Ammon's horn (tissue), 1 donor: ENCODE measurements at places on chromosomes 16 and 17.

DNA sequence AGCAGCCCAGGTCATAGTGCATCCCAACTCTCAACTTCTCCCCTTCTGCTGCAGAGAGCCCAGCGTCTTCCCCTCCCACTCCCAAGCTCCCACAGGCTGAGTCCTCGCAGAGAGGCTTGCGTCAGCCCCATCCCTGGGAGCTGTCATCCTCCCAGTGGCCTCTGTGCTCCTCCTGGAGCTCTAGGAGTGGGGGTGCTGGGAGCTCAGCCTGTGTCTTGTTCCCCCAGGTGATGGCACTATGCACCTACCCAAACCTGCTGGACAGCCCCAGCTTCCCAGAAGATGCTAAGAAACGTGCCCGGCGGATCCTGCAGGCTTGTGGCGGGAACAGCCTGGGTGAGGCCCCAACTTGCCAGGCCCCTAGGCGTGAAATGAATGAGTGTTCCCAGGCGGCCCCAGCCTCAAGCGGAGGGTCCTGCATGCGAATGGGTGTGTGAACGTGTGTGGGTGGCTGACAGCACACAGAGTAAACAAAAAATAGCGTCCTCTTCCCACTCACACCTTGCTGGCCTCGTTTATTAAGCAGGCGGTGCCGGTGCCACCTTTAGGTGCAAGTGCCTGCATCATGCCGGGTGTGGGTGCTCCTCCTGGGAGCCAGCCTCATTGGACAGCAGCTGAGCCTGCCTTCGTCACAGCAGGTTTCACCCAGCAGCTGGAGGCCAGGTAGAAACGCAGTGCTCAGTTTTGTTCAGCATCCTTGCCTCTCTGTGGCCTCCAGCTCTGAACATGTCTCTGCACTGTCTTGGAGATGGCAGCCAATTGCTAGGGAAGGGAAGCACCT lies 16.5 kb downstream of the GPT2 start:
- DNase-seq, result no peak

DNA sequence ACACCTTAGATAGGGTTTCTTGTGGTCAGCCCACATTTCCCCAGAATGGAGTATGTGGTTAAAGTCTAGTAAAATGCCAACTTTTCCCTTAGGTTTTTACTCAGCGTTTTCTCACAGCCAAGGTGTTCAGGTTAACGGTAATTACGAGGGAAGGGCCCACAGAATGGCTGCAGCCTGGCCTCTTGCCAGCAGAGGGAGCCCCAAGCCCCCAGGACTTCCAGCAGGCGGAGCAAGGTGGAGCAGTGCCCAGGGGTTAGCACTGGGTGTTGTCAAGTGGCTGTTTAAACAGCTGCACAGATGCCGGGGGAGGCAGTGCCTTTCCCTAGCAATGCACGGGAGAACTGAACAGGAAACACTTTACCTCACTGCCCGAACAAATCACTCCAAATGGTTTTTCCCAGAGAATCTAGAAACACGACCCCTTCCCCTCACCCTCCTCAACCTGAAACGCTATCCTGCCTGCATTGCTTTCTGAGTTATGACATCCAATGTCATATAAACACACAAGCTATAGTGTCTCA lies 6.6 kb downstream of the PHB1 start:
- DNase-seq, result peak; percentile 75

DNA sequence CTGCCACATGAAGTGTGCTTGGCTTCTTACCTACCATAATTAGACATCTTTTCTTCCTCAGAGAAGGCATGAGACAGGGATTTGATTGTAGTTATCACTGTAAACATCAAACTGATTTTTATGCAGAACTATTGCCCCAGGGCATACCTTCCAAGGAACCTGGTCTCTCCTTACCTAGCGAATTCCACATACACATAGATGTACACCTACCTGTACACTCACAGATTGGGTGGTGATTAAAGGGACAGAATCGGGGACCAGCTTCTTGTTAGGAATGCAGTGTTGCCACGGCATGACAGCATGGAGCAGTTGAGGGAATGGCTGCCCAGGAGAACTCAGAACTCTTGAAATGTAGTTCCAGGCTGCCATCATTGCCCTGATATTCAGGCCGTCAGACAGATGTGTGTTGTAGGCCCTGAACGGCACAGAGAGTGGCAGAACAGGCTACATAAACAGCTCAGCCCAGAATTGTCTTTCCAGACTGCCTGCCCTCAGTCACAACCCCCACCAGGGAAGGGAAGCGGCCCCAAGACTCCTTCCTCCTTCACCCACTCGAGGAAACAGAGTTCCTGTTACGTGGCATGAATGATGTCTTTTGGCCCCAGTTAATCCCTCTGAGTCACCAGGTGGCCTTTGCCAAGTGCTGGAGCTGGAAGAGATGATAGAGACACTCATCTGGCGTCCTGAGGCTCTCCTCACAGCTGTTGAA lies 17.8 kb upstream of the NAGLU start:
- peak; percentile 71 for DNase-seq

- no peak for DNase-seq
These were observed 32.7 kb upstream of the FOXF1 start for GRCh38 chr16:86477642-86478041.

GRCh38 chr17:78412403-78412802 lies 34.0 kb downstream of the PGS1 start:
- no peak for DNase-seq

DNA sequence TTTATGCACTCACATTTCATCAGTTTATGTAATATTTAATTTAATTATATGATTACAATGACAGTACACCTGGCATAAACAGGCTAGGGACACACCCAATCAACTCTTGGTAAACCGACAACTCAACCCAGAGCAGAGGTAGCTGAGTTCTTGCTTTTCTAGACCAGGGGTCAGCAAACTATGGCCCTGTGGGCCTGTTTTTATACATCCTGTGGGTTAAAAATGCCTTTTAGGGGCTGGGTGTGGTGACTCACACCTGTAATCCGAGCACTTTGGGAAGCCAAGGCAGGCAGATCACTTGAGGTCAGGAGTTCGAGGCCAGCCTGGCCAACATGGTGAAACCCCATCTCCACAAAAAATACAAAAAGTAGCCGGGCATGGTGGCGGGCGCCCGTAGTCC lies 99.2 kb upstream of the TMEM97 start:
- DNase-seq, result no peak

DNA sequence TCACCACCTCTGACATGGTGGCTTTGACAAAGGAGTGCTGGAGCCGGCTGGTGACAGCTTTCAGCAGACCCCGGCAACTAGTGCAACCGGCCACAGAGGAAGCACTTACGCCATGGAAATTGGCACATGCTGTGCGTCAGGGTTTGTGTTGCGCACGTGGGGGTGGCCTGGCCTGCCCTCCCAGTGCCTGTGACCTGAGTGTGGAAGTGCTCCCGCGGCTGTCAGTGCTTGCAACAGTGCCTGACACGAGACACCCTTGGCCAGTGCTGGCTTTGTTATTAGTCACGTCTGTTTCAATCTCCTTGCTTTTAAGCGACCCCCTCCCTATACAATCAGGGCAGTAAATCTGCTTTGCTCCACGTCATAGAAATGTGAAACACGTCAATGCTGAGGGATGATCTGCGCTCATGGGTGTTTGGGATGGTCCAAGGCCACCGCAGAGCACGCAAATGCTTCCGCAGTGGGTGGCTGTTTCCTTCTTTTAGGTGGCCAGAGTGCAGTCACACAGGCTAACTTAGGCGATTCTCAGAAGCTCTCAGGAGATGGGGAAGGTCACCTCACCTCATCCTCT lies 64.3 kb downstream of the PGS1 start:
- DNase-seq, result no peak

DNA sequence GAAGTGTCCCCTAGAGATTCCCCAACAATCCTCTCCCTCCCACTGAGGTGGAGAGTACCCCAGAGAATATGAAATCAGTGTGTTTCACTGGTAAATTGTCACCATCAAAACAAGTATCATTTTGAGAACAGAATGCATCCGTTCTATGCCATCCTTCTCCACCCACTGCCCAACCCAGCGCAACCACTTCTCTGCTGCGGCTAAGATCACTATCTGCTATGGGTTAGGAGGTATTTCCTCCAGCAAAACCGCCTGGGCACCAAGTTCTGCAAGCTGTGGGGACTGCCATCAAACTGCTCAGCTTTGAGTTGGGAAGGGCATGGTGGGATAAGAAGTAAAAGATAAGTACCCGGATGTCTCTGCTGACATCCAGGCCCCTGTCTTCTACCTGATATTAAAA lies 24.4 kb downstream of the CNTNAP1 start:
- DNase-seq, result no peak

DNA sequence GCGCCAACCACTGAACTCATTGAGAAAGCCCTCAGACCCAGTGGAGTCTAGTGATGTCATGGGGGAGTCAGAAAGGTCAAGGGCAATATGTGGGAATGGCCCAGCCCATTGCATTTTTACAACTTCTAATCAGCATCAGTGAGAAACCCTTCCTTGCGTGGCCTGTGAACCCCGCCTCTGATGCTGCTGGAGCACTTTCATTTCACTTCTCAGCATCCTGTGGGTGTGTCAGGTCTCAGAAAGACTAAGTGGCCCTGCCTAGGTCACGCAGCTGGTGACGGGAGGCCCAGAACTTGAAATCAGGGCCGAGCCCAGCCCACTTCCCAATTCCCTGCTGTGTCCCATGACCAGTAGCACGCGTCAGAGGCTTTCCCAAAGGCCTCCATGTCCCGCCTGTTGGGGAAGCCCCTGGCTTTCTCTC lies 6.1 kb downstream of the DNAI2 start:
- no peak for DNase-seq

GRCh38 chr17:64051153-64051552 lies 30.7 kb upstream of the ICAM2 start:
- DNase-seq, result no peak

GRCh38 chr17:42543190-42544079 lies 7.4 kb downstream of the NAGLU start:
- DNase-seq, result no peak

DNA sequence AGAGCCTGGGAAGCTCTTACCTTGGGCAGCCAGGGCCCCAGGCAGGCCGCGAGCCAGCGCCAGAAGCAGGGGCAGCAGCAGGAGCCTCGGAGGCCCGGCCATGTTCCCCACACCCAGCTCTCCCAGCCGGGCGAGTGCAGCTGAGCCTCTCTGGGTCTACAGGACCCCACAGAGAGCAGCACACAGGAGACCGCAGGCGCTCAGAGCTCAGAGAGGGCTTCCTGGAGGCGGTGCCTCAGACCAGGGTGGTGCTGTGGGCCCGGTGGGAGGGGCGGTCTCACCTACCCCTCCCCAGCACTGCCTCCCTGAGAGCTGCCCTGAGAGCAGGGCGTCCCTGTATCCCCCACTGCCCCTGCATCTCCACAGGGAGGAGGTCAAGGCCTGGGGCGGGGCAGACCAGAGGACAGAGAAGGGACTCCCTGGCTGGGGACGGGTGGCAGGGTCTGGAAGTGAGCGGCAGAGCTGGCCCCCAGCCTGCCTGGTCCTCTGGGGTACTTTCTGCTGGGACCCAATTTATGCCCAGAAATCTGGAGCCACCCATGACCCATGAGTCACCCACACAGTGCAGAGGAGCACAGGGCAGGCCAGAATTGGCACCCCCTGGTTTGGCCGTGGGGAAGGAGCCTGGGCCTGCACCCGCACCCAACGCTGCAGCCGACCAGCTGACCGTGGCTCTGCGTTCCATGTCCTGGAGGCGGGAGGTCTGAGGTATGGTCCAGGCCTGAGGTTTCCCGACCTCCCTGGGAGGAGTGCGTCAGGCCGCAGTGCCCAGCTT lies at the start of gene CD7:
TSS of gene CD7 (minus strand) at position 215 of the 775 bp plus-strand sequence. CDS start at position 102, 113 bp downstream.
- DNase-seq, result no peak

- DNase-seq, result no peak
These were observed 24.2 kb upstream of the ATP2A3 start for GRCh38 chr17:3988297-3989040.

DNA sequence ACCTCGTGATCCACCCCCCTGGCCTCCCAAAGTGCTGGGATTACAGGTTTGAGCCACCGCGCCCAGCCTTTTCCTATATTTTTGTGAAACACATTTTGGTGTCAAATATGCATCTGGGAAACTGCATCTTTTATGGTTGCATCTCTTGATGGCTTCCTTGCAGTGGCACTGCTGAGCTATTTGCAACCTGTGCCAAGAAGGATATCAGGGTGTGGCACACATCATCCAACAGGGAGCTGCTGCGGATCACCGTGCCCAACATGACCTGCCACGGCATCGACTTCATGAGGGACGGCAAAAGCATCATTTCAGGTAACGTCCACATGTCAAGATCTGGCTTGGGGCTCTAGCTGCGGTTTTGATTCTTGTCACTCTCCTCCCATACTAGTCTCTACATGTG lies 16.8 kb upstream of the USP43 start:
- no peak for DNase-seq

DNA sequence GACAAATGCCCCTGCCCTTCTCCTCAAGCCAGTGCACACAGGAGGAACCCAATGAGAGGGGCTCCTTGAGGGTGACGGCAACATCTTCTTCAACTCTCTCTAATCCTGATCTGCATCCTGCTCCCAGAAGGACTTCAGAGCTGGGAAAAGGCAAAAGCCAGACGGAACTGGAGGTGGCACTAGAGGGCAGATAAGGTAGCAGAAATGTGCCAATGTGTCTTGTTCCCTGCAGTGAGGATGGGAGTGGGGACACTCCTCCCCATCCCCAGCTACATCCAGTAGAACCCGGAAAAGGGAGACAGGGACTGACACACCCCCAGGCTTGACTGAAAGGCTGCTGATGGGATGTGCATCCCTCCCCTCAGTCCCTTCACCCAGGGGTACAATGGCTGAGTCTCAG lies 28.5 kb downstream of the SRCIN1 start:
- no peak for DNase-seq

DNA sequence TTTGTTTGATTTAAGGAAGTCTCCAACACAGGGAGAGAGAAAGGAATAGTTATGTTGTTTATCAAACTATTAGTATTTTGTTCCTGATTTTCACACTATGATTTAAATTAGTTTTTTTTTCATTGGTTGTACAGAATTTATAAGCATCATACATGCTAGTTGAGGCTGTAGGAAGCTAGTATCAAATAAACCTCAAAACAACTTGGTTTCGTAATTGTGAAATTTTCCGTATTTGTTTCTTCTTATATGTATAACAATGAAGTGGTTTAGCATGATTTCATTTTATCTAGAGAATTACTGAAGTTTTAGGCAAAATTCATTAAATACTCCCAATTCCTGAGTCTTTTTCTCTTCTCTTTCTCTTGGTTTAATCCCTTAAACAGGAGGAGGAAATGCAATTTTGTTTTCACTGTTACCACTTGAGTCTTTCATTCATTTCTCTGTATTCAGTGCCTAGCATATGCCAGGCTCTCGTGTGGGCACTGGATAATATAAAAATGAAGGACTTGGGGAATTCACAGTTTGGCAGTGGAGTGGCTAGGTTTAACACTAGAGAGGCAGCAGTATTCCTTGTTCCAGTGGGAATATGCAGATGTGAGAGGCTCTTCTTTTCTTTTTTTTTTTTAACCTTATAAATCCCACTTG lies 1.8 kb downstream of the CYLD start:
- DNase-seq, result no peak

GRCh38 chr17:55962951-55963401 lies 190.3 kb upstream of the ANKFN1 start:
- no peak for DNase-seq

GRCh38 chr17:13888056-13888609 lies 181.2 kb upstream of the COX10 start:
- DNase-seq, result peak; percentile 22

- no peak for DNase-seq
These were observed 109.4 kb downstream of the CDK5R1 start for GRCh38 chr17:32596206-32596605.
